ENCODE measurements at places on chromosomes 1 and 21. TPM values are rescaled to one million over a fixed set of nuclear protein-coding genes. Genes with fewer than 3 reads are reported as not detected.
A peak's percentile ranks its signal among the peaks of the same experiment; 100 is the strongest.

DNA sequence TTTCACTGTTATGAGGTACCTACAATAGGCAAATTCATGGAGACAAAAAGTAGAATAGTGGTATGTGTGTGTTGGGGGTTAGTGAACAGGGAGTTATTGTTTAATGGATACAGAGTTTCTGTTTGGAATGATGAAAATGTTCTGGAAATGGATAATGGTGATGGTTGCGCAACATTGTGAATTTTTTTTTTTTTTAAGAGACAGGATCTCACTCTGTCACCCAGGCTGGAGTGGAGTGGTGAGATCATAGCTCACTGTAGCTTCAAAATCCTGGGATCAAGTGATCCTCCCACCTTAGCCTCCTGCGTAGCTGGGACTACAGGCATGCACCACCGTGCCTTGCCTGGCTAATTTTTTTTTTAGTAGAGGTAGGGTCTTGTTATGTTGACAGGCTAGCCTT lies 34.5 kb upstream of the TRABD2B start:
- DNase-seq: no peak

- DNase-seq: no peak
These were observed 85.9 kb downstream of the TCP10L start for GRCh38 chr21:32499249-32500055.

DNA sequence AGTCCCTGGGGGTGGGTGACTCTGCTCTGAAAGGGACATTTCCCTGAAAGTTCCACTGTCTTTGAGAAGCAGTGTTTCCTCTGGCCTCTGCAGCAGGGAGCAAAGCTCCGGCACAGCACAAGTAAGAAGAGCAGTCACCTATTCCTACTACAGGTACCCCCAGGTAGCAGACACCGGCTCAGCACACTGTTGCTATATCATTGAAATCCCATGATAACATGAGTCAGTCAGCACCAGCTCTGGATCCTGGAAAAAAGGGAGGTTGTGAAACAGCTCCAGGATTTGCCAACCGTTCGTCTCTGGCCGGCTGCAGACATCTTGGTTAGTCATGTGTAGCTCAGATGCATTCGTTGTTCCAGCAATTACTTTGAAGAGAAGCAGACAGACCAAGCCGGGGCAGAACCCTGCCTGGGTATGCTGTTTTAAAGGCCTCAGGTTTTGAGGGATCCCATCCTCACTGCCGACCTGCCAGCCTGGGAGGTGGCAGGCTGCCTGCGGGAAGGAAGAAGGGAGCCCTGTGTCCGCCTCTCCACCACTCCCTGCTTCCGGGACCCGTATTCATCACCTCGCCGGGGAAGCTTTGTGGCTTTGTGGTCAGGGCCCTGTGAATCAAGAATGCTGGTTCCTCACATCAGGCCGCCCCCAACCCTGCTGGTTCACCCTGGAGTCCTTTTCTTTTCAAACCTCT lies 139.2 kb downstream of the CLIC6 start:
- no peak for DNase-seq

DNA sequence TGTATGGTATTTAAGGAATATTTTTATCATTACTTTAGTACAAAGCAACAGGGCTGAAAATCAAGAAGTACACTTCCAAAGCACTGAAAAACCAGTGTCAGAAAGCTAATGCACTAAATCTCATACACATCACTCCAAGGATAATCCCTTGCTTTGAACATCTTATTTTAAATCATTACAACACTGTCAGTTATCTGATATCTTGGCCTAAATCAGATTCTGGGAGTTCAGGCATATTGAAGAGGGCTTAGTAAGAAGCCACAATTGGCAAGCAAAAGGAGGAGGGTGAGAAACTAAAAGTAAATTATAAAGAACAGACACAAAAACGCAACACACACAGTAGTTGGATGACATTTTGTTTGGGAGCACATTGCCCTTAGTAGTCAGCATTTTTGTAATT lies 448.4 kb downstream of the PCP4 start:
- no peak for DNase-seq

The UBL4B gene
- total RNA-seq: not detected

DNA sequence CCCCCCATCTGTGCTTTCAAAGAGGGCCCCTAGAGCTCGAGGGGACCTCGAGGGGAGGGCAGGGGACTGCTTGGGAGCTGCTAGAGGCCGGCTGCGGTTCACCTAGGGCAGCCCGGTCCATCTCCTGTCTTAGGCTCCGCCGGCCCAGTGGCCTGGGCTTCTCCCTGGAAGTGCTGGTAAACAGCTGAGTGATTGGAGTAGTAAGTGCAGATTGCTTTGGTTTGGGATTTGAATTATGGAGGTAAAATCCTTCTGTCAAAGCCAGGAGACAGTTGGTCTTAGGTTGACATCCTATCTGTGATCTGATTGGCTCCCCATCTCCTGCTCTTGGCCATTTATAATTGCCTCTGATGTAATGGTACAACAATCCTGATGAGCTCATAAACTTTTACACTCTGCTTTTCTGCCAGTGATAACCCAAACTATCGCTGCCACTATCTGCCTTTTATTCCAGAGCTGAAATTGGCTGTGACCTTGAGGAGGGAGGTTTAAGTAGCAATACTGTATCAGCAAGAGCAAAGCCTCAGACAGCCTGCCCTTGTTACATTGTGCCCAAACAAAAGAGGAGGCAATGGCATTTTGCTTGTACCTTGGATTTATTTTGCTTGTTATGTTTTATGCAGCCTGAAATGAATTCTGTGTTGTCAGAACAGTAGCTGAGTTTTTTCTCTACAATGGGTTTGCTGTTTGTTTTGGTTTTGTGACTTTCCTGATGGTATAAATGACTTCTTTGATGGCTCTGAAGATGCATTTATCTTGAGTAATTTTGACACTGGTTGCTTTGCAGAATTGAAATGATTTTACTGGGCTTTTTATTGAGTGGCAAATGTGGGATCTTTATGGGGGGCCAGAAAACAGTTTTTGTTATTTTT lies 2.4 kb downstream of the ARID1A start:
- peak; percentile 95 for DNase-seq
